GF-D8 (cell line): ENCODE measurements at places on chromosomes 5 and 9.

DNA sequence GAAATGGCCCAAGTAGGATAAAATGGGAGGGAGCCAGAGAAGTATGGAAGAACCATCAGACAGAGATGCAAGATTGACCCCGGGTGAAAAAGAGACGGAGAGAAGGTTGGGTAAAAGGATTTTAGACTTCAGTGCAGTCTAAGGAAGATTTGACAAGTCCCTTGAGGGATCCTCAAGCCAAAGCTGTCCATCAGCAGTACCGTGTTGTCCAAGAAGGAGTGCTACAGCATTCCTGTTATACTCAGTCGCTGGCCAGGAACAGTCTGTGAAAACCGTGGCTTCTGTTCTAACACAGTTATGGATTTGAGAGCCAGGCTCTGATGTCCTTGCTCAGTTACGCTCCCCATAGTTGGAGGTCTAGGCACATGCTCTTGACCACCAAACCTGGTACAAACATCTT lies 383.9 kb upstream of the DAB2 start:
- DNase-seq, result no peak

- DNase-seq, result no peak
Measured at GRCh38 chr5:84255315-84255714, 129.4 kb downstream of the EDIL3 start.

DNA sequence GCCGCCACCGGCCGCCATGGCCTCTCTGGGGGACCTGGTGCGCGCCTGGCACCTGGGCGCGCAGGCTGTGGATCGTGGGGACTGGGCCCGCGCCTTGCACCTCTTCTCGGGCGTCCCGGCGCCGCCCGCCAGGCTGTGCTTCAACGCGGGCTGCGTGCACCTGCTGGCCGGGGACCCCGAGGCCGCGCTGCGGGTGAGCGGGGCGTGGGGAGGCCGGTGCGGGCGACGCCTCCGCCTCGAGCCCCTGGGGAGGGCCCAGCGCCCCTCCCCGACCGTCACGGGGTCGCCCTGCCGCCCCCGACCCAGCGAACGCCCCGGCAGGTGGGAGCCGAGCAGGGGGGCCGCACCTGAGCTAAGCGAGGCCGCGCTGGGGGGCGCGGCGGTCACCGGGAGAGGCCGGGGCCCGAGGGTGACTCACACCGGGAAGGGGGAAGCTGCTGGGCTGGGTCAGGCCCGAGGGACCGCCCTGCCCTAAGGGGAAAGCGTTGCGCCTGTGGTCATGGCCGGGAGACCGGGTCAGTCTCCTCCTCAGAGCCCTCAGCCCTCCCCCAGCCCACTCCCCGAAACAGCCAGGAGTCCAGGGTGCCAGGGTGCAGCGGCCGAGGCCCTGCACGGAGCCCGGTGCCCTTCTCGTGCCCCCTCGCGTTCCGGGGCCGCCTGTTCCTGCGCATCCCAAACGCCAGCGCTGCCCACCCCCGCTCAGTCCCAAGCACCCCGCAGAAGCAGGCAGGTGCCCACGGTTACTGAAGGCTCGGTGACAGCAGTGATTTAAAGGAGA lies 510 bp downstream of the NOXA1 start:
- DNase-seq, result no peak

GRCh38 chr5:1835431-1835830 lies 34.2 kb downstream of the NDUFS6 start:
- no peak for DNase-seq

- no peak for DNase-seq
Measured at GRCh38 chr9:105835721-105836120, 141.4 kb downstream of the TMEM38B start.

DNA sequence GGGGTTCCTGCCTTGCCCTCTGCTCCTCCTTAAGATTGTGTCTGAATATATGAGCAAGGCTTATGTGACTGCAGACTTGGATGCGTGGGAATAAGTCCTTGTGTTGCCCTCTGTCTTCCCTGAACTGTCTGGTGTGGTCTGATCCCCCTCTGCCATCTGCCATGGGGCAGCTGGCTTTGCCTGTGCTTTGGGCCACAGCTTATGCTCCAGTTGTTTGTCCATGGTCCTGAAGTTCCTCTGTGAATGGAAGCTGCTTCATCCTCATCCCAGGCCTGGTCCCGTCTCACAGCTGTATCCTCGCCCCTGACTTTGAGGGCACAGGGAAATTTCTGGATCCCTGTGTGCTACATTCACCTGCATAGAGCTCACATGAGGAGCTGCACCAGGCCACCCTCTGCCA lies 14.7 kb downstream of the IL31RA start:
- DNase-seq, result no peak

DNA sequence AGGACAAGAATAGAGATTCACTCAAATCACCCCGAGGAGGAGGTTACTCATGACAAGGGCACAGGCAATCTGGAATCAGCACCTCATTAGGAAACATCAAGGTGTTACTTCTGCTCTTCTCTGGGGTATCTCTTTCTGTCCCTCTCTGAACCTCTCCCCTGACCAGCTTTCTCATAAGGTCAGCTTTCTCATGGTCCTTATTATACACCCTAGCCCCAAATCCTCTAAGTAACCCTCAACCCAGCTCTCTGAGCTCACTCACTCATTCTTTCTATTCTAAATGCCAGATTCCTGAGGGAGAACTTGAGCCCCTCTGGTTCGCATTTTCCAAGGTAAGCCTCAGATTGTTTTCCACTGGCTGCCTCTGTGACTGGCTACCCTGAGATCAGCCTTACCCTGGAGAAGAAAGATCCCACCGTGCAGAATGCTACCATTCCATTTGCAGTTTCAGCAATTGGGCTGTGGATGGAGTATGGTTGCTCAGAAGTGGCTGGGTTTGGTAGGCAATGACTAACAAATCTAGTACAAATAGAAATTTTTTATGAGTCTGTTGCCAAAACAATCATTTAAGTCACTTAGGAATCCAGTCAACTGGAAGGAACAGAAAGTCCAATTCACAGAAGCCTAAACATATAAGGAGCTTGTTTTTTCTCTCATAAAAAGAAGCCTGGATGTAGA lies 9.0 kb upstream of the TIMD4 start:
- DNase-seq, result no peak

- DNase-seq, result no peak
Measured at GRCh38 chr5:9122528-9122927, 423.3 kb downstream of the SEMA5A start.

DNA sequence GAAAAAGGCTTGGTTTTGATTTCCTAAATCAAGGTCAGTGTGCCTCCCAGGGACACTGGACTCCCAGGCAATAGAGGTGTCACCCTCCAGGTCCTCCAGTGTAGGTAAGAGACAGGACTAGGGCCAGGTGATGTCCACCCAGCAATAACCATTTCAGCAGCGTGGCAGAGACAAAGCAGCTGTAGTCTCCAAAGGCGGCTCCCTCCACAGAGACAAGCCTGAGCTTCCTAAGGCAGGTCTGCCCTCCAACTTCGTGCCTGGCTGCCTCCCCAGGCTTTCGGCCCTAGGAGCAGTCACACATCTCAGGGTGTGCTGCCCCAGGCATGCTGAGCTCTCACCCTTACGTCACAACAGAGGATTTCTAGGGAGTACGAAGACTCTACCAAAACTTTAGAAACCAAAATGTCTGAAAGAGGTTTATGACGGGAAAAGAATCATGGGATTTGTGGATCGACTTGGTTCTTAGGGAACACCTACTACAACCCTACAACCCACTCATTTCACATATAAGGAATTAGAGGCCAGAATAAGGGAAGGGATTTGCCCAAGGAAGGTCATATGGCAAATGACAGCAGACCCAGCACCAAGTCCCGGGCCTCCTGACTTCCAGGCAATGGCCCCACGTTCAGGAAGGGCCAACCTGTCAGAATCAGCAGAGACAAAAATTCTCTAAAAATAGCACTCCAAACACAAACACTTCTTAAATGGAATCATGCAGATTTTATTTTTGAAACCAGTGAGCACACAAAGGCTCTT lies 105.5 kb downstream of the KLHL3 start:
- no peak for DNase-seq

DNA sequence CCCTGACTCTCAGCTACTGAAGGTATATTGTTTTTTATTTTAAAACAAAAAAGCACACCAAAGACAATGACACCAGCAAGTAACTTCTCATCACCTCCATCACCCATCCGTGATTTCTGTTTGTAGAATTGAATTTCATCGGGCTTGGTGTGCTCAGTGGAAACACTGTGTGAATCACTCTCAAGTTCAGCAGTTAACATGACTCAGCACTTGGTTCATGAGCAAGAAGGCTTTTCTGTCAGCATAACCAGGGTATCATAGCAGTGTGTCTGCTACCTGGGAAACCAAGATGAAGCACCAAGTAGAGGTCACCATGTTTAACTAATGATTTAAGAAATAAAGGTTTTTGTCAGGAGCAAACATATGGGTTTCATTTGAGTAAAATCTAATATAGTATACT lies 123.7 kb downstream of the INSYN2B start:
- DNase-seq, result no peak

- DNase-seq, result no peak
Measured at GRCh38 chr9:99051851-99052250, 53.1 kb upstream of the TGFBR1 start.

GRCh38 chr5:14744296-14745187 lies 80.0 kb downstream of the OTULIN start:
- no peak for DNase-seq

GRCh38 chr9:134007150-134007549 lies 15.0 kb upstream of the VAV2 start:
- no peak for DNase-seq
